ENCODE measurements at places on chromosomes 5 and 9.

DNA sequence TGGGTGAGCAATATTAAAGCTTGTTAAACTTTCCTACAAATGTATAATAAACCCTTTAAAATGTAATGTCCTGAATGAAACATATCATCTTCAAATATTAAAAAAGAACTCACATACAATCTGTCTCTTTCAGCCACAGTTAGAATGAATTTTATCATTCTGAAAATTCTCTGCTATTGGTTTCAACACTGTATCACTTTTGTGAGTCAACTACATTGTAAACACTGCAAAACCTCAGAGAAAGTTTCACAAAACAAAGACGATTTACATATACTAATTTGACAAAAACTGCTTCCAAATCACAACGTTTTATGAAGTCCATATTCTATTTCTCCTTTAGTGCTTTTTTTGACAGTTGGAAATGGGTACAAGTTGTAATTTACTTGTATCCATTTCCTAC is 1032.0 kb upstream of the DMAC1 start:
- DNase-seq, result no peak

DNA sequence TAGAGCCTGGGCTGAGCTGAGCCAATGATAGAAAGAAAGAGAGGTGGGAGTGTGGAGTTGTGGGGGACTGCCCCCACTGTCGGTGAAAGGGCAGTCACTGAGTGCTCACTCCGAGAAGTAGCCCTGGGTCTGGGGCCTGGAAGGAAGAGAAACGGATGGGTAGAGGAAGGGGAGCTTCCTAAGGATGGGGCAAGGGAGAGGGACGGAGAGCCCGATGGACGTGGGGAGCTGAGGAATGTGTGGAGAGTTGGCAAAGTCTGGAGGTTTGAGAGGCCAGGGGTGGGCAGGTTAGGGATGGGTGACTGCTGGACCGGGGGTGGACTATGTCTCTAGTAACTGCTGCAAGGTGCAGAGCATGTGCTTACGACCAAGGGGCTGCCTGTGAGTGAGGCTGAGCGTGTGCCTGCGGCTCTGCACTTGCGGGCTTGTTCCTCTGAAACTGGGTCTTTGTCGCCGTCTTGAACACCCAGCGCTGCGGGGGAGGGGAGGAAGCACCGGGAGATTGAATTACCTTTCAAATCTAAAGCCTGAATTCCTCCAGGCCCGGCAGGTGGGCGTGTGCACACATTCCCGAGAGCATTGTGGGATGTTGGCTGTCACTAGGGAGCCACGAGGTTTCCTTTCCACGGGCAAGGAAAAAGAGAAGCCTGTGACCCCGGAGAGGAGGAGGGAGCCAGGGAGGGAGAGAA is 76.4 kb upstream of the ARAP3 start:
- peak; percentile 47 for DNase-seq

GRCh38 chr5:127330116-127330515 is 39.5 kb downstream of the MEGF10 start:
- no peak for DNase-seq

- DNase-seq, result no peak
Observed at GRCh38 chr9:20618361-20618802, 3.9 kb downstream of the MLLT3 start.

DNA sequence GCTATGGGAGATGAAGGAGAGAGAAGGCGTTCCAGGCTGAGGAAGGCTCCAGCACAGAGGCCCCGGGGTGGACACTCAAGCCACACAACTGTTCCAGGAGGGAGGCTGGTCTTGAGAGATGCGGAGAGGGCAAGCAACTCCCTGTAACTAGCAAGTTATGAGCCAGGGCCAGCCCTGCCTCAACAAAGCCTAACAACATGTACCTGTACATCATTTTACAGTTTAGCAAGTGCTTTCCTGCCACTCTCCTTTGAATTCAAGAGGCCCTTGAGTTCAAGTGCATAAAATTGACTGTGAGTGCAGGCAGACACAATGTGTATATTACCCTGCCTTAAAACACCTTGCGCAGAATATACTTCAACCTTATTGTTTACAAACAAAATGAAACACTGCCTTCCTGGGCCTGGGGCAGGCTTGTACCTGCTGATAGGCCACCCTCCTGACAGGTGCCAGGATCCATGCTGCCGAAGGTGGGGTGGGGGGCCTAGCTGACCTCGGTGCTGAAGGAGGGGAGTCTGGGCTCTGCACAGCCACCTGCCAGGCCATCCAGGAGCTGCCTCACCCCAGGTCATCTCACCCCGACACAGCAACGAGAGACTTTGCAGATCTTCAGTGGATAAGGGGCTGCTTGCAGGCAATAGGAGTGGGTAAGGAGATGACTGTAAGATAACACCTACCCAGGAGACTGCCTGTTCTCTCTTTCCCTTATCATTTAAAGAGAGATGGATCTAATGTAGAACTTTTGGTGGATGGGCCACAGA is 80.0 kb downstream of the PPARGC1B start:
- no peak for DNase-seq

DNA sequence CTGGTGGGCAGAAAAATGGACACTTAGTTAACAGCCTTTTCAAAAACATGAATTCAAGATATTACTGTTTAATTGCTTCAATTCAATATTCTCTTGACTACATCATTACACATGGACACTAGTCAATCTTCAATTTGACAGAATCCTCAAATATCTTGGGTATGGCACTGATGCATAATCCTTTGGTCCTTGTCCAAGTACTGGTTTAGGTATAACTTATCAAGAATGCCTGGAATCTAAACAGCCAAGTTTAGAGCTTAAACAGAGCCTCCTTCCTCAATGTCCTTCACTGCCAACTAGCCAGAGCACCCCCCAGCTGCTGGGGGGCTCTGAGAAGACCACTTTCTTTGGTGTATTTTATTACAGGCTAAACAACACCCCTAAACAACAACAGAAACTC is 61.6 kb upstream of the ERCC6L2 start:
- no peak for DNase-seq

DNA sequence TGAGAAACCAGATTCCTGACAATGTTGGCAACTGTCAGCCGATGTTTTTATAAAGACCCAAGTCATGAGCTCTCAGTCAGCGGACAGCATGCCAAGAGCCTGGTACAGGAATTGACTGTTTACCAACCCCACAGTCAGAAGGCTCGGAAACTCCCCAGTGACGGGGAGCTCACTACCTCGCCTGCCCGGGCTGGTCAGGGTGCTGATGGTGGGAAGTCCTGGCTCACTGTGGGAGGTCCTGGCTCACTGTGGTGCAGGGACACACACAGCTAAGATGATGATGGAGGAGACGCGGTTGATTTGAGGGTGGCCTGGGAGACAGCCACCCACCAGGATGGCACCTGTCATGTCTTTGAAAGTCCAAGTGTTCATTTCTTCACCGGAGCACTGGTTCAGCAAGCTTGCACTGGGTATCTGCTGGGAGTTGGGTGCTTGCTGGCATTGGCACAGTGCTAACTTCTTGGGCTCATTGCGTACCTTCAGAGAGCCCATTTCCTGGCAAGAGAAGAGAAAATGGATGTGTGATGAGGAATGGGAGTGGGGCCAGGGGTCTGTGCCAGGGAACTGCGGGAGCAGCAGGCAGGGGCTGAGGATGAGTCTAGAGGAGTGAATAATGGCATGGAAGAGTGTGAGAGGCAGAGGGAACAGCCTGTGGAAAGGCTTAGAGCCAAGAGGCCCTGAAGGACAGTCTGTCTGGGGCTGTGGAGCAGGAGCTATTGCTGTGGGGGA is 15.3 kb downstream of the ASS1 start:
- no peak for DNase-seq

DNA sequence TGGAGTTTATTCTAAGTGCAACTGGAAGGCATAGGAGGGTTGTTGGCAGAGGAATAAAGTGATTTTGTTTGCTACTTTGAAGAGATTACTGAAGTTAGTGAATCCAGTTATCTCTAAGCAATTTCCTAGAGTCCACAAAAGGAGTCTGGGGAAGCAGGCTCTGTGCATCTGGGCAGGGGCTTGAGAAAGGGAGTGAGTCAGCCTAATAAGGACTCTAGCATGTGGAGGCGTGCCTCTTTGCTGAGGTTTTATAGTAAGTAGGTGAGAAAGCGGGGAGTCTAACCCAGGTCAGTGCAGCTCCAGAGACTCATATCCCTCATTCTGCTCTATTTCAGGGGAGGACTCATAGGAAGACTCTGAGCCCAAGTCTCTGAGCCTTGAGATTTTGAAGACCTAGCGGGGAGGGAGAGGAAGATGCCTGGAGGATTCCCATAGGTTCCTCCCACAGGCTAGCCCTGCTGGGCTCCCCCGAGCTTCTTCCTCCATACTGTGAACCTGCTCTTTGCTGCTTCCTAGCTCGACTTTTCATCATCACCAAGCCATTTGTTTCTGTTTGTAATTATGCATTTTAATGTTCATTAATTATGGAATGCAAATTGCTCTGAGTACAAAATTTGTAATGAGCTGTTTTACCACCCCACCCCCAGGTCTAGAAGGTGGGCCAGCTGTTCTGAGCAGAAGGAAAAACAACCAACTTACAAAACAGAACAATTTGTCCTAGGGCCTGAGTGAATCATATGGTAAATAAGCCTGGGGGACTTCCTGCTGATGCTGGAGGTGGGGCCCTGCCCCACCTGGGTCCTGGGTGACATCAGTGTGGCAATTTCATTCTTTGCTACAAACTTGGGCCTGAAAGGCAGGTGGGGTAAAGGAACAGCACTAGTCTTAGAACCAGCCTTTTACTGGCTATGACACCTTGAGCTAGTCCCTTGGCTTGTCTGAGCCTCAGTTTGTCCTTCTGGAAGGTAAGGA is 150.2 kb downstream of the TRIM32 start:
- no peak for DNase-seq

GRCh38 chr9:131562032-131562959 is 17.0 kb downstream of the PRRT1B start:
- no peak for DNase-seq

Measured in right kidney (tissue), 9 donors.